ENCODE measurements at places on chromosomes 3 and 15.
A peak's percentile ranks its signal among the peaks of the same experiment; 100 is the strongest.

DNA sequence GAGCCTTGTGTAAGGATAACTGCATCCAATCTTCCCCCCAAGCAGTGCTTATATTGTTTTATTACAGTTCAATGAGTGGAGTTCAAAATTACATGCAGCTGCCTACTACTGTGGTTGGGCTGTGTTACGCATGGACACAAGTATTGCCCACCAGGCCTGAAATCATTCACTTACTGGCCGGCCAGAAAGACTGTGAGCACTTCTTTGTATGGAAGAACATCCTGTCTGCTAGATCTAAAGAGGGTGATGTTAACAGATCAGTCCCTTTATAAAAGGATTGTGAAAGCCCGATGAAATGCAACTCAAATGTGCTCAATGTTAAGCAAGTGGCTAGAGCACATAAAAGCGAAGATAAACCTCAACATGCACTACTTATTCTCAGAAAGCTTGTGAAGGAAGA, 132.5 kb downstream of the FOXP1 start:
- no peak for DNase-seq

GRCh38 chr3:39177708-39178332, 14.6 kb downstream of the XIRP1 start:
- DNase-seq, result peak; percentile 79

GRCh38 chr3:13047296-13048165, 25.7 kb downstream of the IQSEC1 start:
- DNase-seq, result no peak

DNA sequence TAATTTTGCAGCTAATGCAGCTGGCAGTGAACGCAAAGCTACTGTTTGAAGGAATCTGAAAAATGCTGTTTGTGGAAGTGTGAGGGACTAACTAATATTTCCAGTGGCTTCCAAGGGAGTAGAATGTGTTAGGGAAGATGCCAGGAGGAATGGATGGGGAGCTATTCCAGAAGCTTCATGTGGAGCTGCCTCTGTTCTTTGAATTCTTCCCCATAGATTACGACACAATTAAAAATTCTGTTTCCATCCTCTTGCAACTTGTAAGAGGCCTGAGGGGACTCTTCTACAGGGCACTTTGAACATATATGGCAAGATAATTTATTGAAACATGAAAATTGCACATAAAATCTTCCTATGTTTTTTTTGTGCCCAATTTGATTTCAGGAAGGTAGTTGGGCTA, 74.3 kb upstream of the CTXND1 start:
- DNase-seq, result no peak

DNA sequence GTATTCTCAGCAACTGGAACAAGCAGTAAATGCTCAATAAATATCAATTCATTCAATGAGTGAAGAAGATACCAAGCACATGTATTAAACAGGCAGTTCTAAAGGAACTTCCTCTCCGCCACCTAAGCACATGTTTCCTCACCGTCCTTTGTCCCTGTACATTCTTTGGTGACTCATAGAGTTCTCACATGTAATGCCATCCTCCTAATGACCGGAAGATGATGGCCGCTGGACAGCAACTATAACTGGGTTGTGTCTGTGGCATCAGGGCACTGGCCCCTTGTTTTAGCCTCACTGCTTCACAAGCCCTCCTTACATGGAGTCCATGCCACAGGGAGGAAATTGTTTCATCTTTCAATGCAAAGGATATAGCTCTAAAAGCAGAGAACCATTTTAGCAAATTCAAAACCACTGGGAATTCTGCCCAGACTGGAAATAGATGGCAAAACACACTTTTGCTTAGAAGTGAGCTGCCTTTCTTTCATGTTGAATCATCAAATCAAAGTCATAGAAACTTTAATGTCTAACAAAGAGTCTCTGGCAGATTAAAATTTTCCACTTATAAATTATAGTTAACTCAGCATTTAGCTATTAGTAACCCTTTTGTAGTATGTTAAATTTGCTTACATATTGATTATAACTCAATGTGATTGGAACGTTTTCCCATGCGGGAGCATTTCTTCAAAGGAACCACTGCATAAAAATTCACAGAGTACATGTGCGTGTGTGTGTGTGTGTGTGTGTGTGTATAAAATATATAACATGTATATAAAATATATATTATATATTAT, 74.1 kb downstream of the GAP43 start:
- no peak for DNase-seq
